ENCODE measurements at places on chromosomes 13 and 19. TPM values are rescaled to one million over a fixed set of nuclear protein-coding genes. Genes with fewer than 3 reads are reported as not detected.

DNA sequence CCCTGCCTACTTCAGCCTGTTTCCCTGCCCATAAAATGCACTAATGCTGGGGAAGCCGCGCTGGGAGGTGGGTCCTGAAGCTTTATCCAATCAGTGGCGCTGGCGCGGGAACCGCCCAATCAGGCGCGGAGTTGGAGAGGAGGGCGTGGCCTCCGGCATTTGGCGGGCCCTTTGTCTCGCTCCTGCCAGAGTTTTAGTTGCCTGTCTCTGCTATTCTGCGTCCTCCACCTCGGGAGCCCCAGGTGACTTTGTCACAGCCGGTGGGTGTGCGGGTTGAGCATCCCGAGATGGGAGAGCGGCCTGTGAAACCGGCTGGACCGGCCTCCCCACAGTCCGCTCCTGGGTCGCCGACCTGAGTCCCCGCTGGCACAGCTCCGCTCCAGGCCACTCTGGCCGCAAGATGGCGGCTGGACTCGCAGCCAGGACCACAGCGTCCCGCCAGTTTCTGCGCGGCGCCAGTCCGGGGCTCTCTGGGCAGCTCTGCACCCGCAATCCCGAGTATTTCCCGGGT is 30.7 kb upstream of the ZNF429 start:
- DNase-seq: peak; percentile 63

DNA sequence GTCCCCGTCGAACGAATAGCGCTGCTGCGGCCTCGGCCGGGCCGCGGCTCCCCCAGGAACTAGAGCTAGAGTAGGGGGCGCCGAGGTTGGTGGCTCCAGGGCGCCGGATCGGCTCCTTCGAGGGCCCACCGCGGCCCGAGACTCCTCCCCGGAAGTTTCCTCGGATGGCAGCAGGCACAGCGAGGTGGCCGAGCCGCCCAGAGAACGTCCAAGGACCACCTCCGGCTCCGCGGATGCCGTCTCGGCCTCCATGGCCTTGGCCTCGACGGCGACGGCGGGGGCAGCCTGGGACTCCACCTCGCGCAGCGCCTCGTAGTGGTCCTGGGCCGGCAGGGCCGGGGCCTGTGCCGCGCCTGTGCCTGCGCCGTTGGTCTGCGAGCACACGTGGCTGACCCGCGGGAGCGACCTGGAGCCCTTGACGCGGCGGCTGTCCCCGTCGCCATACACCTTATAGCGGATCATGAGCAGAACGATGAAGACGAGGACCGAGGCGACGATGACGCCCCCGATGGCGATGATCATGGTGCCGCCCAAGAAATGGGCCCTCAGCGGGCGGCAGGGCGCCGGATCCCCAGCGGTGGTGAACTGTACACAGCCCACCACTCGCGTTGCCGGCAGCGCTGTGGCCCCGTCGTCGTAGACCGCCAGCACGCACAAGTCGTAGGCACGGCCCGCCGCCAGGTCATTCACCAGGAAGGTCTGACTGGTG is 11.8 kb downstream of the IFNL1 start:
- no peak for DNase-seq

GRCh38 chr19:19151418-19151817 is 13.1 kb upstream of the TMEM161A start:
- DNase-seq: no peak

GRCh38 chr13:78428646-78429045 is 174.7 kb downstream of the POU4F1 start:
- no peak for DNase-seq

DNA sequence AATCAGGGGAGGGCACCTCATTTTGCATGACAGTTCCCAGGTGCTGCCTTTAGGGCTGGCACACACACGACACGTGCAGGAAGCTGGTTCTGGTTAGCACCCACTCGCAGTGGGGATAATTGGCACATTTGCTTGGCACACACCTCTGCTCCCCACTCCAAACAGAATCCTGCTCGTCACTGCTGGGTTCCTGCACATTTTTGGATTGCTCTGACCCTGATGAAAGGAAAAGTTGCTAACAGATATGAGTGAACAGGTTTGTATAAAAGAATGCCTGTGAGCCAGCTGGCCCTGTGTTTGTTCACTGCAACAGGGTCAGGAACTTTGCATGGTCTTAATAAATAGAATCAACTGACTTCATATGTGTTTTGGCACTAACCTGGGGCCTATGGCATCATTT is 1500.4 kb downstream of the EFNB2 start:
- no peak for DNase-seq

- DNase-seq: peak; percentile 15
Observed at GRCh38 chr19:6059988-6060599, 50.2 kb downstream of the RFX2 start.

DNA sequence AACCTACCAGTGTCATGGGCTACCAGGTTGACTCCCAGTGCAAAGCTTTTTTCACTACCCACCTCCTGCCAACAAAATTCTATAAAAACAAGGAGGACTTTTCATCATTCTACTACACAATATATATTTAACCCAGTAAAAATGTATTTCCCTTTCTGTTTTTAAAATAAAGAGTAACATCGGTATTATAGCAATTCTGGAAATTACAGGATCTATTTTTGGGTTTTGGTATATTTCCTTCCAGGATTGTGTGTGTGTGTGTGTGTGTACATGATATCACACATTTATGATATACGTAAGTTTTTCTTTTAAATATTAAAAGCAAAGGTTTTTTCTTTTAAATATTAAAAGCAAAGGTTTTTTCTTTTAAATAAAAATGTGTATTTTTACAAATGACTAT is 6.0 kb upstream of the UBL3 start:
- no peak for DNase-seq

GRCh38 chr19:2160379-2160778 is 3.4 kb upstream of the DOT1L start:
- DNase-seq: no peak

DNA sequence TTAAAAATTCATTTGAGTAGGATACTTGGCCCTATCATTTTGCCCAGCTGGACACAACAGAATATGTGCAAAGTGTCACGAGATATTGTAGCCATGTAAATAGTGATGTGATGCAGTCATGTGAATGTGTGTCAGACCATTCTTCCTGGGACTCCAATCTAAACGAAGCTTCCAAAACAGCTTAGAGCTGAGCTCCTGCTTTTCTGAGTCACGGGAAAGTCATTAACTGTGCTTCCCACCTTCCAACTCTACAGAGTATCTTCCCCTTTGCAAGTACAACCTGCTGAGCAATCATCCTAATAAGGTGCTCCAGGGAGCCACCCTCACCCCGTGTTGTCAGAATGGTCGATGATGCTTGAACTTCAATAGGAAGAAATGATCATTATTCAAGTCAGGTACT is 294.7 kb downstream of the MYO16 start:
- no peak for DNase-seq

DNA sequence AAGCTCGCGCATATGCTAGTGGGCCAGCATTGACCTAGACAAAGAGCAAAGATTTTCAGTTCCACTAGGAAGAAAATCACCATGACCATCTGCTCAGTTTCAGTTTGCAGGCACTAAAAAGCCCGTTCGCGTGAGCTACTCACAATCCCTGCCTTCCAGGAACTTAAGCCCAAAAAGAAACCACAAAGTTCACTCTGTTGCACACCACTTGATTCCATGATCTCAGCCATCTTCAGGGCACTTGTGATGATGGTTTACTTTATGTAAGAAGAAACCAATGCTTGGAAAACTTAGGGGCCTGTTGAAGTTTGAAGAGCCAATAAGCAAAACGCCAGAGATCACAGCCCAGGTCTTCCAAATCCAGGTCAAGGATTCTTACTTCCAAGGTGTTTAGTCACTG is 45.0 kb upstream of the SLC15A1 start:
- no peak for DNase-seq

DNA sequence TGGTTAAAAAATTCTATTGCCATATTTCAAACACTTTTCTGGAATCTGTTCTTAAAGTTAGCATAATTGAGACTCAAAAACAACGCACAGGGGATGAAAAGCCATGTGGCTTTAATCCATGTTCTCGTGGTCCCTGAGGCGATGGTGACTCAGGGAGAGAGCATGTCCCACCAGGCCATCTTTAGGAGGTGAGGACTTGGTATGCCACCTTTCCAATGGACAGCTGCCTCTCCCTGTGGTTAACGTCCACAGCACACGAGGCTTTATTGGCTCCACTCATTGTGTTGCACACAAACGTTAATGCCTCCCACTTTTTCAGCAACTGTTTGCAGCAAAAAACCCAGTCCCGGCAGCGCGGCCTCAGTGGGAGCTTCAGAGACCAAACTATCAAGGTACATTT is 51.4 kb downstream of the EFNB2 start:
- DNase-seq: no peak

GRCh38 chr19:31938675-31939074 is 406.7 kb upstream of the ZNF507 start:
- DNase-seq: no peak

- no peak for DNase-seq
Observed at GRCh38 chr13:32752997-32753606, 166.8 kb downstream of the PDS5B start.

- no peak for DNase-seq
Observed at GRCh38 chr13:99133848-99134247, 66.8 kb upstream of the UBAC2 start.

- no peak for DNase-seq
Observed at GRCh38 chr13:113973218-113974164, at the start of gene C13orf46. TSS of gene C13orf46 (minus strand) at chr13:113974076. CDS start at chr13:113973997, 79 bp downstream.

- no peak for DNase-seq
Observed at GRCh38 chr19:4119763-4120162, 4.2 kb downstream of the MAP2K2 start.

DNA sequence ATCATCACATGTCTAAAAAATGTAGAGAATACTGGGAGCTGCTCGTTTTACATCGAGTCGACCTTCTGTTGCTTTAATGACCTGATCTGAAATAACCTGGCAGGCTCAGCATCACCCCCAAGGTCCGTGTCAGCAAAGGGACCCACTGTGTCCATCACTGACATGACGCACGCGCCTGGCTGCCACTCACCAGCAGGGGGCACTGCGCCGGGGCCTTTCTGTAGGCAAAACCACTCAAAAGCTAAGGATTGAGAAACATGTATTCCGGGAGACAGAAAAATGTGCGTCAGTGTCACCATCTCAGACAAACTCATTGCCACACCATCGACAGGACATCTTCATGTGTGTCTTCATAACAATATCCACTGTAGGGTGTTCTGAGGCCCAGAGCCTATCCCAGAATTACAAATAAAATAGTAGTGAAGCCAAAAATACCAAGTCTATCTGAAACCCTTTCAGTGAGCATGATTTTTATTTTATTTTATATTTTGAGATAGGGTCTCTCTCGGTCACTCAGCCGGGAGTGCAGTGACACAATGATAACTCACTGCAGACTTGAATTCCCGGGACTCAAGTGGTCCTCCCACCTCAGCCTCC is 130.3 kb upstream of the LSM14A start:
- peak; percentile 19 for DNase-seq

- DNase-seq: no peak
Observed at GRCh38 chr13:28384789-28385188, 110.1 kb downstream of the FLT1 start.

DNA sequence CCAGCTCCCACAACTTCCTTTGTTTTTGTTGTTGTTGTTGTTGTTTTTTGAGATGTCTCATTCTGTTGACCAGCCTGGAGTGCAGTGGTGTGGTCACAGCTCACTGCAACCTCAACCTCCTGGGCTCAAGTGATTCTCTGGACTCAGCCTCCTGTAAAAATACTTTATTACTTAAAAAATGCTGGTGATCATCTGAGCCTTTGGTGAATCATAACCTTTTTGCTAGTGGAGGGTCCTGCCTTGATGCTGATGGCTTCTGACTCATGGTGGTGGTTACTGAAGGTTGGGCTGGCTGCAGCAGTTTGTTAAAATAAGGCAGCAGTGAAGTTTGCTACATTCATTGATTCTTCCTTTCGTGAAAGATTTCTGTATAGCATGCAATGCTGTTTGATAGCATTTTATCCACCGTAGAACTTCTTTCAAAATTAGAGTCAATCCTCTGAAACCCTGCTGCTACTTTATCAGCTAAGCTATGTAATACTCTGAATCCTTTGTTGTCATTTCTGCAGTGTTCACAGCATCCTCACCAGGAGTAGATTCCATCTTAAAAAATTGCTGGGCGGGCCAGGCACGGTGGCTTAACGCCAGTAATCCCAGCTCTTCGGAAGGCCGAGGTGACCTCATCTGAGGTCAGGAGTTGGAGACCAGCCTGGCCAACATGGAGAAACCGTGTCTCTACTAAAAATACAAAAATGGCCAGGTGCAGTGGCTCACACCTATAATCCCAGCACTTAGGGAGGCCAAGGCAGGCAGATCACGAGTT is 18.0 kb downstream of the ARHGAP35 start:
- no peak for DNase-seq

GRCh38 chr13:83905641-83906040 is 23.4 kb upstream of the SLITRK1 start:
- no peak for DNase-seq

DNA sequence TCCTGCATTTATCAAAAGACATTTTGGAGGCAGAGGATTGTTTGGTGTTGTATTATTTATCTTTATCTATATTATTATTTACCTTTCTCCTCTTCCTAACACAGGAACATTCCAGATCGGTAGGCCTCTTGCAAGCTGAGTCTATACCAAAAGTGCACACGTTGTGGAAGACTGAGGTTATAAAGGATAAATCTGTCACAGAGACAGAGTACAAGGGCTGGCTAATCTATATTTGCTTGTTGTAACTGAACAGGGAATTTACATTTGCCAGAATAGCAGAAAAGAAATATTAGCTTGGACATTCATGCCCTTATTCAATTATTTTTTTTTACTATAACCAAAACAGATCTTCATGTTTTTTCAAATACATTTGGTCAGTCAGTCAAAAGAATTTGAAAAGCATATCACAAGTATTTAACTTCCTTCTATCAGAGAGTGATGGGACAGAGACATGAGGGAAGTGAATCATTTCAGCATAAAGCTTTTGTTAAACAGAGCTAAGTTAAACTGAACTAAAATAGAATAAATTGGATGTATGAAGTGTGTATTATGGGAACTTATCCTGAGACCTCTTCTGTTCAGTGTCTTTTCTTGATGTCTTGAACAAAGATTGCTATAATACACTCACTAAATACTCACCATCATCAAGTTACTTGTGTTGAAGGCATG is 352.5 kb downstream of the DNAJC15 start:
- no peak for DNase-seq

DNA sequence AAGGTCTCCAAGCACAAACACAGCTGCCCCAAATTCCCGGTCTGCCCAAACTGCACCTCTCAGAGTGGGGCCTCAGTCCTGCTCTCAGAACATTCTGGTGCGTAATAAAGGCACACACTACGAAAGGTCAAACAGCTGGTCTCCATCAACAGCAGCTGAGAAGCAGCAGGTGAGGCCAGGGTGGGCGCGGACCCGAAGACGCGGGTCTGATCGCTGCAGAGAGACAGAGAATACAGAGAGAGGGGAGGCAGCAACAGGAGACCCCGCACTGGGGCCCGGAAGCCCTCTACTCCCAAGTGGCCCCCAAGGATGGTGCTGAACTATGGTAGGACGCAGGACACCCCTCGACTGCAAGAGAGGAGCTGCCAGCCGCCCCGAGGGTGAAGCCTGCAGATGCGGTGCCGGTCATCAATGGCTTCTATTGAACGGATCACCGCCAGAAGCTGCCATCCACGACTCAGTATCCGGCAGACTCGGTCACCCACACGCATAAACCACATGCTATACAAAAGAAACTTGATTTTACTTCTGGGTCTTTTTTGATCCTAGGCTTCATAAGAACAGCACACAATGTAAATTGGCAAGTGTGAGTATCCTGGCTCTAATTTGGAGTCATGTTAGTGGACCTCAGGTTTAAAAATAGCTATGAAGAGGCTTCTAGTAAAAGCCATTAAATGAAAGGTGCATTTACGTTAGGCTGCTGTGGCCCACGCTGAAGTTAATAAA is 33.4 kb downstream of the STK24 start:
- DNase-seq: no peak

The ATP12A gene
- not detected for total RNA-seq

The C19orf67 gene
- total RNA-seq: 1.7 TPM

The RELB gene
- 52.4 TPM for total RNA-seq

The ABCA7 gene
- total RNA-seq: 0.59 TPM

The CBLC gene
- total RNA-seq: not detected

The CBY2 gene
- not detected for total RNA-seq

The FGF21 gene
- not detected for total RNA-seq
